ENCODE measurements at places on chromosomes 12 and 14.
A peak's percentile ranks its signal among the peaks of the same experiment; 100 is the strongest.

- DNase-seq: no peak
Measured at GRCh38 chr12:123253641-123254459, 17.8 kb downstream of the CDK2AP1 start.

DNA sequence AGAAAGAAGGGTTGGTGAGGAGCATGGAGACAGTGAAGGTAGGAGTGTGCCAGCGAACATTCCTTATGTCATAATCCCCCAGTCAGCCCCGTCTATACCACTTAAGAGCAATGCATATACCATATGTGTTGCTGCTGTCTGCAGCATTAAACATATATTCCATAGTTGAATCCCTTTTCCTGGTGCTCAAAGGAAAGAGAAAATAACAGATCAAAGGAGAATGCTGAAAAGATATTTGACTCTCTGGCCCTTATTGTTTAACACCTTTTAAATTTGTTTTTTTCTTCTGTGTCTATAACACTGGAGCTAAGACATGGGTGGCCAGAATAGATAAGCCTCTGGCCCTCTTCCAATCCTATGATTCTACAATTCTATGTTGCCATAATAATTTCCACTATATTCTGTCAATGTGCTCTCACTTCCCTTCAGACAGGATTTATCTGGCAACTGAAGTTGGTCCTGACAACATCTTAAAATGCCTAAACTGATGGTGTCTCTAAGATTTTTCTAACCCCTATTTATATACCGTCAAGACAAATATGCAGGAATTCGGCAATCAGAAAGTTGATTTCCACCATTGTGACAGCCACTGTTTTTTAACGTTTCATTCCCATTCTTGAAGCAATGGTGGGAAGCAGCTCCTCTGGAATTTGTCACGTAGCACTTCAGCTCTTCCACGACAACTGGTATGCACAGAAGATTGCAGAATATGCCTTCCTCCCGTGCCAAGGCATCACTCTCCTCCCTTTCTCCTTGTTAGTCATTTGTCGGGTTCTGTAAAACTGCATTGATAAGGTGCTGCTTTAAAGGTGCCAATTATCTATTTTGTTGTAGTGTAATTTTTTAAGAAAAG lies 204.7 kb downstream of the BCAT1 start:
- no peak for DNase-seq

DNA sequence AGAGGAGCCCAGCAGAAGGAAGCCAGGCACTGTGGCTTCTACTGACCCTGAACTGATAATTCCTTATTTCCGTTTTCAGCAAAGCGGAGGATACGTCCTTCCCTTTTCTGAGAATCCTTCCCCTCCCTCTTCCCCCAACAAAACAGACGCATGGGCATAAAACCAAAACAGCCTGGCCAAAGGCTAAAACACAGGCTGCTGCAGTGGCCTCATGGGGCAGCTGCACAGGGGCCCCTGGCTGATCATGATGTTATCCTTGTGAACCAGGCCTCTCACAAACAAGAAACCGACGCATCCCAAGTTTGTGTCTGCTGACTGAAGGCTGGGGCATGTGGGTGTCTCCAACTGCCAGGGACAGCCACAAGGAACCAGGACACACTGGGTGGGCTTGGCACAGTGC lies 23.4 kb upstream of the STON2 start:
- DNase-seq: no peak

- DNase-seq: no peak
Measured at GRCh38 chr14:71204768-71205167, 297.5 kb downstream of the PCNX1 start.

- no peak for DNase-seq
Measured at GRCh38 chr12:42981379-42981778, 391.8 kb upstream of the PRICKLE1 start.

DNA sequence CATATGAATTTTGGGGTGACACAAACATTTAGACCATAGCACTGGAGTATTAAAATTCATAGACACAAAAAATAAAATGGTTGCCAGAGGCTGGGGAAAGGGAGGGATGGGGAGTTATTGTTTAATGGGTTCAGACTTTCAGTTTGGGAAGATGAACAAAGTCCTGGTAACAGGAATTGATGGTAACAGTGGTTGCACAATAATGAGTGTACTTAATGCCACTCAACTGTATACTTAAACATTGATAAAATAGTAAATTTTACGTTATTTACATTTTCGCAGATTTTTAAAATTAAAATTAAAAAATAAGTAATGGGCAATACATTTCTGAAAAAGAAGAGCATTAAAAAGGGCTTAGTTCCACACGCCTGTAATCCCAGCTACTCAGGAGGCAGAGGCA lies 35.6 kb upstream of the USP15 start:
- DNase-seq: no peak

- DNase-seq: no peak
Measured at GRCh38 chr14:29548948-29549370, 378.7 kb downstream of the PRKD1 start.

GRCh38 chr14:94717808-94718207 lies 52.1 kb downstream of the GSC start:
- DNase-seq: no peak

DNA sequence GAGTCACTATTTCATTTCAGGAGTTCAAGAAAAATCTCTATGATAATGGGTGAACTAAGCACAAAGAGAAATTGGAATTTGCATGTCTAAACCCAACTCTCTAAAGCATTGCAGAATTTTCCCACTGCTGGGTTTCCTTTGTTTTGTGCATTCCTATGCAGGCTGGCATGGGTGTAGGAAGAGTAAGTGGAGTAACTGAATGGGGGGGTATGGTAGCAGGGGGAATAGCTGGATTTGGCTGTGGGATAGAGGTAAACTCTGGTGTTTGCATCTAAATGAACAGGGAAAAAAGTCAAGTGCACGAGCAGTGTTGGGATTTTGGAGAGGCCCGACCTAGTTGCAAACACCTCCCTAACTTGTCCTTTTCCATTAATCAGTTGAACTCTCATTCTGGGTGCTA lies 159.1 kb downstream of the ANO4 start:
- no peak for DNase-seq

- no peak for DNase-seq
Measured at GRCh38 chr14:99077076-99077843, 194.7 kb downstream of the BCL11B start.

GRCh38 chr12:65675141-65675621 lies 149.1 kb upstream of the HMGA2 start:
- DNase-seq: no peak

DNA sequence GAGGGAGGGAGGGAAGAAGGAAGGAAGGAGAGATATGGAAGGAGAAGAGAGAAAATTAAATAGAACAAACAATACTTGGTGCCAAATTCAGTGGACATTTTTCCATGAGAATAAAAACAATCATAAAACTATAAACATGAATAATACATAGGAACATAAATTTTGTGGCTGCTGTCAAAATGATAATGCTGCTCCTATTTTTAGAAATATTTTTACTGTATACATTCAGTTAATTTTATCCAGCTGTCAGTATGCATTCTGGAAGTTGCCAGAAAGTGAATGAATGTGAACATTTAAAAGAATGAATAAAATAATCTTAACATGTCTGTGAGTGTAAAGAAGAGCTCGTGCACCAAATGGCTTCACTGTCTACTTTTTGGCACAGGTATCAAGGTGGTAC lies 13.9 kb upstream of the PCED1B start:
- DNase-seq: no peak

- DNase-seq: no peak
Measured at GRCh38 chr12:19994968-19995367, 373.4 kb upstream of the PDE3A start.

DNA sequence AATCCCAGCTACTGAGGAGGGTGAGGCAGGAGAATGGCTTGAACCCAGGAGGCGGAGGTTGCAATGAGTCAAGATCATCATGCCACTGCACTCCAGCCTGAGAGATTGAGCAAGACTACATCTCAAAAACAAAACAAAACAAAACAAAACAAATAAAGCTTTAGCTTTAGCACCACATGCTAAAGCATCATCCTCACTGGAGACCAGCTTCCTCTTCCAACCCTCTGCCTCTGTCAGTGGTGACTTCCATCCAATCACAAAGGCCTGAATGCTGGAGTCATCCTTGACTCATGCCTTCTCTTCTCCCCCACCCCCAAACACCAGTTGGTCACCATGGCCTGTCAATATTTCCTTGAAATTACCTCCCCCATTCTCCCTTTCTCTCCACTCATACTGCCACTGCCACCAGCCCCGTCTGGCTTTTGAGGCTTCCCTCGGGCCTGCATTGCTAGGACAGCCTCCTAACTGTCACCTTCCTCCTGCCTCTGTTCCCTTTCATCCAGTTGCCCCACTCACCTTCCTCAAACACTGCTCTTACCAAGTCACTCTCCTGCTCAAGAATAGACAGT lies 1.4 kb downstream of the ZNF385A start:
- no peak for DNase-seq

- no peak for DNase-seq
Measured at GRCh38 chr14:77267937-77268699, 2.9 kb downstream of the NGB start.

GRCh38 chr12:78818487-78818886 lies 46.1 kb upstream of the SYT1 start:
- no peak for DNase-seq

GRCh38 chr12:104348994-104349494 lies 45.5 kb downstream of the EID3 start:
- no peak for DNase-seq

DNA sequence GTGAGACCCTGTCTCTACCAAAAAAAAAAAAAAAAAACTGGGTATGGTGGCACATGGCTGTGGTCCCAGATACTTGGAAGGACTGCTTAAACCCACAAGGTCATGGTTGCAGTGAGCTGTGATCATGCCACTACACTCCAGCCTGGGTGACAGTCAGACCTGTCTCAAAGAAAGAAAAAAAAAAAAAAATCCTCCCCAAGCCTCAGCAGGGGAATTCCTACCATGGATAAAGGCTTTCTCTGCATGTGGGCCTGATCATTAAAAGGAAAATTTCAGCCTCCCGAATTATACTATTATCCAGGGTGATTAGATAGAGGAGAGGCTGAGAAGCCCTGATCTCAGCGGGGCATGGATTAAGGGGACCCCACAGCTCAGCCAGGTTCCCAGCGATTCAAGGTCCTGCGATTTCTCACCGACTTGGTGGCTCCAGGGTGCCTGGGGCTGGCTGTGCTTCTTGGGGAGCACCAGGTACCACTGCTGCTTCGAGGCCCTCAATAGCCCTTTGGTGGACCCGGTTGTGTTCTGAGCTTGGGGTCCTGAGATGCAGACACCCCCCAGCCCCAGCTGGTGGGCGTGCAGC lies 5.6 kb downstream of the SH2B3 start:
- DNase-seq: no peak

DNA sequence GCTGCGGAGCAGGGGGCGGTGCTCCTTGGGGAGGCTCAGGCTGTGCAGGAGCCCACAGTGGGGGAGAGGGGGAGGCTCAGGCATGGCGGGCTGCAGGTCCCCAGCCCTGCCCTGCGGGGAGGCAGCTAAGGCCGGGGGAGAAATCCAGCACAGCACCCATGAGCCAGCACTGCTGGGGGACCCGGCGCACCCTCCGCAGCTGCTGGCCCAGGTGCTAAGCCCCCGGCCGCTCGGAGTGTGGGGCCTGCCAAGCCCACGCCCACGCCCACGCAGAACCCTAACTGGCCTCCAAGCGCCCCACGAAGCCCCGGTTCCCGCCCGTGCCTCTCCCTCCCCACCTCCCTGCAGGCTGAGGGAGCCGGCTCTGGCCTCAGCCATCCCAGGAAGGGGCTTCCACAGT lies 145.6 kb upstream of the SEL1L start:
- no peak for DNase-seq

DNA sequence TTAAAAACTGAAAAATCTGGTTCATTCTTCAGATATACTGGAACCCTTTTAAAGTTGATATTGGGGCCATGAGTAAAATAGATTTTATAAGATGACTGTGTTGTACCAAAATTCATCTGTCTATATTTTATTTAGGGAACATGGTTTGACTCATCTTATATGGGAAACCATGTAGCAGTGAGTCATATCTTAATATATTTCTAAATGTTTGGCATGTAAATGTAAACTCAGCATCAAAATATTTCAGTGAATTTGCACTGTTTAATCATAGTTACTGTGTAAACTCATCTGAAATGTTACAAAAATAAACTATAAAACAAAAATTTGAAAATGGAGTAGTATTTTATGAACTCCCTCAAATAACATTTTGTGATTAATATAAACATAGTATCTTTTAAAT lies 14.2 kb downstream of the PTGER2 start:
- DNase-seq: no peak

GRCh38 chr12:14482361-14482760 lies 85.3 kb downstream of the PLBD1 start:
- DNase-seq: no peak

DNA sequence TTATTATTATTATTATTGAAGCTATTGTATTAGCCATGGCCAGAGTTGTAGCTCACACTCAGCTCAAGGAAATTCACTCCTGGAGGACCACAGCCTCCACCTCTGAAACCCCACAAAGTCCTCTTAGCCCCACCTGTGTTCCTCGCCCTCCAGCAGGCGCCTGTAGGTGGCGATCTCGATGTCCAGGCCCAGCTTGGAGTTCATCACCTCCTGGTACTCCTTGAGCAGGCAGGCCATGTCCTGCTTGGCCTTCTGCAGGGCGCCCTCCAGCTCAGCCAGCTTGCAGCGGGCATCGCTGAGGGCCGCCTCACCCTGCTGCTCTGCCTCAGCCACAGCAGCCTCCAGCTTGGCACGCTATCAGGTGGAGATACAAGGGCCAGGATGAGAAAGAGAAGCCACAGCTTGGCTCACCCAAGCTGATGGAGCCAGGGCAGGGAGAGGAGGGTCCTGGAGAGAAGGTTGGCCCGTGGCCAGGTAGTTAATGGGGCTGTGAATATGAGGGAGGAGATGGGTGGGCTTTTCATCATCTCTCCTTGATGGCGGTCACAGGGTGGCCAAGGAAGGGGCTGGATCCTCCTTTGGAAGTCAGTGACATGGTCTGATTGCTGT lies 5.1 kb downstream of the KRT85 start:
- no peak for DNase-seq

GRCh38 chr12:120093592-120094355 lies 22.8 kb downstream of the RAB35 start:
- DNase-seq: no peak

GRCh38 chr14:96239711-96240141 lies 16.3 kb upstream of the BDKRB1 start:
- DNase-seq: peak; percentile 53

DNA sequence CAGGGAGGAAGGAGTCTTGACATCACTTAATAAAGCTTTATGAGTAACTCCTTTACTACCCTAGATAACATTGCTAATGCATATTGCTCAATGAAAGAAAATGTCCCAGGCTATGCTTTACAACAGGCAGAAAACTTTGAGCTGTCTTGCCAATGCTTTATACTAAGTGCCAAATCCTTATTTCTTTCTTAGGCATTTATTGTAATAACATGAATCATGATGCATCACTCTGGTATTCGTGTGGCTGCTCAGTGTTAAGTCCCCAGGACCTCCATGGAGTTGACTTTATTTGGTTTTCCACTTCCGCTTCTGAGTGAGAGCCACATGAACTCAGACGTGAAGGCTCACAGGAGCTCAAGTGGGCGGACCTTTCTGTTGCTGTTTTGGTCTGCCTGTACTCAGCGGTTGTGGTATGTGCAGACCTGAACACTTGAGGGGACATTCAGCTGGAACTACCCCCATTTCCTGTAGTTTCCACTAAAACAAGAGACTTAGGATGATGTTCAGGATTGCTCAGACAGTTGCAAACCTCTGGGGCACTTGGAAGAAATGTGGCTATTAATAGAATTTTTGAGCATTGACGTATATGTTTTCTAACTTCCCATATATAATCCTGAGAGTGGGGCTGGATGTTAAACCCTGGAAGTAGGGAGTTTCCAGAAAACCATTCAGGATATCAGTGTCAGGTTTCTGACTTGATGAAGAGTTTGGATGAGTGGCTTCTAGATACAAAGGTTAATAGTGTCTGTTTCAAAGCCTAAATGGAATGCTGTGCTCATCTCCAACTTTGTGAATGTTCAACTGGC lies 258.6 kb downstream of the MSRB3 start:
- DNase-seq: no peak

- DNase-seq: peak; percentile 72
Measured at GRCh38 chr12:52949413-52950331, 754 bp downstream of the KRT18 start.

All from left colon (tissue), 2 donors.